ENCODE measurements at places on chromosomes 5 and 9.

DNA sequence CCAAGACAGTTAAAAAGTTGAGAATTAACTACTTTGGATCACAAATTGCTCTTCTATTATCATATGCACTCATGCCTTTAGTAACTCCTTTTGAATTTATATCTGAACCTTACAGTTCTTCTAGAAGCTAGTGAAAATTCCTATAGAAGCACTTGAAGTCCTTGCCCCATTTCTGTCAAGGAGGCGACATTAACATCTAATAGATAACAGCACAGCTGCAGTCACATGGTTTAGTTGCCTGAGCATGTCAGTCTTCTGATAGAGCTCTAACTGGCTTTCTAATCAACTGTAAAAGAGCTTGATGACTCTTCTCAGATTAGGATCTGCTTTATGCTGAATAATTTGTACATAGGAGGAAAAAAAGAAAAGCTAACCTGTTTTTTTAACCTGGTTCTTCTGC, 9.0 kb downstream of the RFESD start:
- no peak for DNase-seq

DNA sequence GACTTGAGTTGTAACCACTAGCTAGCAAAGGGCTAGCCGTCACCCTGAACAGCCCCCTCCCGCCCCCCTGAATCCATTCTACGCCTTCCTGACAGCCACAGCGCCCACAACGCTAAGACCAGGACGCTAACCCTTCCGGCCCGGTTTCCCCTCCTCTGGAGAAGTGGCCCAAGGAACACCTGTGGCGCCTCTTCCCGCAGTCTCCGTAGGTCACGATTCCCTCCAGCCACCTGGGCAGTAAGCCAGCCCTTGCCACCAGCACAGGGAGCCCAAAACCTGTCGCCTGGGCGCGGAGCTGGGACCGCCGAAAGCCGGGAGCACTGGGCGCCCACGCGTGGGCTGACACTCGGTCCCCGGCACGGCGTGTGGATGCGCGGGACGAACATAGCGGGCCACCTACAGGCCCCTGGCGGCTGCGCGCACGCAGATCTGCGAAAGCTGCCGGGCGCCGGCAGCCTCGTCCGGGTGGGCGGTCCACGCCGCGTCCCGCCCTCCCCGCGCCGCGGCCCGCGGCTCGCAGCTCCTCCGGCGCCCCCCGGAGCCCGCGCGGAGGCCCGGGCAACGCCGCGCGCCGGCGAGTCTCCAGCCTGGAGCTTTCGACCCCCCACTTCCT, 596 bp downstream of the IRF1 start:
- DNase-seq: no peak

GRCh38 chr5:79561525-79561893, 47.6 kb upstream of the HOMER1 start:
- DNase-seq: no peak

DNA sequence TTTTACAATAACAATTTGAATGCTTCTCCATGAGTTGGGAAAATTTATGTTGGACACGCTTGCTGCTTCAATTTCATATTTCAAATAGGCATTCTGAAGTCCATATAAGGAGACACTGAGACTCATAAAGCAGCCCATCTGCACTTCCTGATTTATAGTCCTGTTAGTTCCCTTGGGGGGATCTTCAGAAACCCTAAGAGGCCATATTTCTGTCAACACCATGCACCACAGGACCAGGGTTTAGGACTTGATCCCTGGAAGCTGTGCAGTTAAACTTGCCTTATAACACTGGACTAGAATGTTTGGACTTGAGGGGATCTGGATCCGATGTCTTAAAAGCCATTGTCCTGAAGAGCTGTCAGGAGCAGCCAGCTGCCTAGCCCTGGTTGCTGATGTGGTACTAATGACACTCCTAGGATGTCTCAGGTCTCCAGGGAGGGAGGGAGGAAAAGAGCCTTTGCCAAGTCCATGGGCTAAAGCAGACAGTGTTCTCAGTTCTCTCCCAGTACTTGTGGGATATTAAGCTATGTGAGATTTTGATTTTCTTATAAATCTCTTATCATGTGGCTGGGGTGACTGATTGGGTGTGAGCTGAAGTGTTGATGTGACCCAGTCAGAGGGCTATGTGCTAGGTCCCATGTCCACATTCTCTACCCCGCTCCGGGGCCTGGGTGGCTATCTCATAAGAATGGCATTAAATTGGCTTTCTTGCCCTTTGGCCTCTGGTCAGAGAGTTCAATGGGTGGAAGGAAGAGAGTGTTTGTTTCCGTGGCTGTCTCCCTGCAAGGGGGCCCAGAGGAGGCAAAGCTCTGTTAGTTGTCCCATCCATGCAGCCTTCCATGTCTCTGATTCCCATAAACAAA, 399.8 kb downstream of the OSTF1 start:
- DNase-seq: no peak

- no peak for DNase-seq
These were observed 149.7 kb downstream of the SGCD start for GRCh38 chr5:156476678-156477077.

DNA sequence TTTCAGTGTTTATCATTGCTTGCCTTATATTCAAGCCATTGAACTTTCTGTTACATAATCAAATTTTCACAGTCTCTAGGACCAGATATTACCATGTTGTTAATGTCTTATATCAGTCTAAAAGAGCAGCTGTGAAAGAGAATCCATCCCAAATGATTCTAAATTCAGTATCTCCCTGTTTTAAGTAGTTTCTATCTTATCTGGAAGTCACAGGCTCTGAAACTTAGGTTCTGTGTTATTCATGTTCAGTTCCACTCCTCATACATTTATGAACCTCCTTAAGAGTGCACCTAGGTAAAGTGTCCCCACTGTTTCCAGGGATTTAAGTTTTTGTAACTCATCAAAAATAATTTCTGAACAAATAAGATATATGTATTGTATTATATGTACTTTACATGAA, 9.7 kb downstream of the LYRM7 start:
- DNase-seq: no peak

GRCh38 chr5:150158170-150158949, 2.7 kb upstream of the PDGFRB start:
- DNase-seq: no peak

GRCh38 chr9:6305954-6306563, 22.1 kb upstream of the TPD52L3 start:
- DNase-seq: no peak

- no peak for DNase-seq
These were observed 15.4 kb downstream of the HAUS6 start for GRCh38 chr9:19087106-19088000.

DNA sequence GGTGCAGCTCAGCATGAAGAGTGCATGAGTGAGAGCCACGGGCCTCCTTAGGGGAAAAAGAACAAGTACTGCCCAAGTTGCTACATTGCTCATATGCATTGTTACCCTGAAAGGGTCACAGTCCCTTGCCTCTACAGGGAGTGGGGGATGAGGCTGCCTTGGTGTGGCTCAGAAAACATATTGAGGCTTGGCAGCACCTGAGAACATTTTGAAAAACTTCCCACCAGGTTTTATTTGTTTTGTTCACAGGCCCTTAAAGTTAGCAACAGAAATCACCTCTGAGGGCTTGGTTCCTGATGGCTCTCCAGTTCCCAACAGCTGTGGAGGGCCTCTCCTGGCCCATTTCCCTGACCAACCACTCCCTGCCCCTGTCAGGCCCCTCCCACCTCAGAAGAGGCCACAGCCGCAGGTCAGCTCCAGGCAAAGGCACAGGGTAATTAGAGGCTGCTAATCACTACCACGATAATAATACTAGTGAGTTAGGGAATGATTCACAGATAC, 90.7 kb upstream of the ADRA1B start:
- DNase-seq: no peak

GRCh38 chr5:959581-960531, 48.7 kb upstream of the NKD2 start:
- DNase-seq: no peak

DNA sequence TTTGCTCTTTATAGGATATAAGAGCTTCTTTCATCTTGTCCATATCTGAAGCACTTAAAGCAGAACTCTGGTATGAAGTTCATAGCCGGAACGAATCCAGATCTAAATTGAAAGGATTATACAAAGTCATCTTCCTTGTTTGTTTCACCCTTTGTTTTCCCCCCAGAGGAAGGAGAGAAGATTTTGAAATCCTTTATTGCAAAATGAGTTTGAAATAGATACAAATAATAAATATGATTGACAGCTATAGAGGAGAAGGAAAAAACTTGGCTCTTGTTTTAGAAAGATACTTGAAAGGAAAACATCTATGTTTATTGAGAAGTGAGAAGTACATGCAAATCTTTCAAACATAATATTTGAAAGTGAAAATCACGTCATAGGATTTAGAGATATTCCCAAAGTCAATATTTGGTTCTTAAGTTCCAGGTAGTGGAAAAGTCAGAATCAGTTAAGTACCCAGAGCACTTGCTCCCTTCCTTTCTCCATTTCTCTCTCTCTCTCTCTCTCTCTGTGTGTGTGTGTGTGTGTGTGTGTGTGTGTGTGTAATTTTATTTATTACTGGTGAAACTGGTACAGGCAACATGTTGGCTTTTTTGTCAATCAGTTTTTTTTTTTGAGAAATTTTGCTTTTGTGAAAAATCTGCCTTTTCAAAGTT, 27.2 kb downstream of the PAM start:
- no peak for DNase-seq

DNA sequence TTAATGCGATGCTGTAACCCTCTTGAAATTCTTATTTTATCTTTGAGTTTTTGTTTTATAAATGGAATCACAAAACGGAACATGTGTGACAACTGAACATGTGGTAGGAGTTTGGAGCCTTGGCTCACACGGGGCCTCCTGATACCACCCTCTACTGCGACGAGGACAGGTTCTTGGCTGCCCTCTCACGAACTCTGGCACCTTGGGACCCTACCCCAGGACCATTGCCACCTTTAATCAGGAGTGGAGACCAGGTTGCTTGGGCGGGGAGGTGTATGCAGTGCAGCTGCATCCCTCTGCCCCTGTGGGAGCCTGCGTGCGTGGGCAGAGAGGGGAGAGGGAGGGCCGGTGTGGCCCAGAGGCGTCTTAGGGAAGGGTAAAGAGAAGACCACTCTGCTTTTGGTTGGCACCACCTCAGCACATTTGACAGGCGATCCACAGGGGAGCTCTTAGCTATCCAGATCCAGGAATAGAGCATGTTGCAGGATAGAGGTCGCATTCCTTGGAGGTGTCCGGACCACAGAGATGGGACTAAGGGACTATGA, 753.9 kb upstream of the PTPRD start:
- DNase-seq: no peak

- no peak for DNase-seq
These were observed 5.1 kb downstream of the EEIG1 start for GRCh38 chr9:127975376-127976315.

Data from stimulated activated CD8-positive, alpha-beta memory T cell treated with anti-CD3 and anti-CD28 coated beads, Interleukin-4, amount 100 ng/mL, for 1 hour (primary cell).